ENCODE measurements at places on chromosomes 6 and 20.

DNA sequence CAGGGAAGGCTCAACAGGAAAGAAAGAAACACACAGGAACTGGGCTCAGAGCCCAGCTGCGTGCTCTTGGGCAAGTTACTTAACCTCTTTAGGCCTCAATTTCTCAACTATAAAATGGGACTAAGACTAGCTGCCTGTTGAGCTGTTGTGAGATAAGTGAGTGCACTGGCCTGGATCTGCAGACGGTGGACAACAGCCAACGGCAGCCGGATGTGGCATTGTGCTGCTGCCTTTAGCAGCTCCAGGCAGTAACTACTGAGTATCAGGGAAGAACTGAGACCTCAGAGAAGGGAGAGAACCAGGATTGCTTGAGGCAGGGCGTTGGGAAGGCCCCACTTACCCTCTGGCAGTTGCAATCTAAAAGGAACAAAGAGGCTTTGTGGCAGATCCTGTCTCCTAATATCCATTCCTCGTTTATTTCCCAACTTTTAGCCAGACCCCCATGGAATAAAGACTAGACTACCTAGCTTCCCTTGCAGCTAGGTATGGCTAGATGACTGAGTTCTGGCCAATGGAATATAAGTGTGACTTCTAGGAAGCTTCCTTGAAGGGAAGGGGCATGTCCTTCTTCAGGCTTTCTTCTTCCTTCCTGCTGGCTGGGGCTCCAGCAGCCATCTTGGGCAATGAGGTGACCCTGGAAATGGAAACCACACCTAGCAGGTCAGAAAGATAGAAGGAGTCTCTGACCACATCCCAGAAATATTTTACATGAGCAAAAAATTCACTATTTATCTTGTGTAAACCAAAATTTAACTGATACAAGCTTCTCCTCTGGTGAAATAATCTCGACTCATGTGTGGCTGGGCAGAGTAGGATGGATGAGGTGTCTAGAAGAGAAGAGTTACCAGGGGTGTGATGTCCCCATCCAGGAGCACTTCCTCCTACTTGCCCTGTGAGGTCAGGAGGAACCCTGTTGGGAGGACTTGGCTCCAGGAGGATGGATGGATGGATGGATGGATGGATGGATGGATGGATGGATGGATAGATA is 67.6 kb downstream of the MRPL14 start:
- no peak for DNase-seq

- no peak for DNase-seq
Measured at GRCh38 chr6:130369831-130370230, 4.0 kb downstream of the TMEM200A start.

- DNase-seq, result no peak
Measured at GRCh38 chr6:166267526-166267925, 40.7 kb downstream of the PRR18 start.

GRCh38 chr6:117555262-117555849 is 47.0 kb downstream of the GOPC start:
- no peak for DNase-seq

GRCh38 chr20:59575653-59576052 is 28.7 kb upstream of the PHACTR3 start:
- no peak for DNase-seq

GRCh38 chr6:15501826-15502445 is 160.9 kb downstream of the DTNBP1 start:
- DNase-seq, result no peak

DNA sequence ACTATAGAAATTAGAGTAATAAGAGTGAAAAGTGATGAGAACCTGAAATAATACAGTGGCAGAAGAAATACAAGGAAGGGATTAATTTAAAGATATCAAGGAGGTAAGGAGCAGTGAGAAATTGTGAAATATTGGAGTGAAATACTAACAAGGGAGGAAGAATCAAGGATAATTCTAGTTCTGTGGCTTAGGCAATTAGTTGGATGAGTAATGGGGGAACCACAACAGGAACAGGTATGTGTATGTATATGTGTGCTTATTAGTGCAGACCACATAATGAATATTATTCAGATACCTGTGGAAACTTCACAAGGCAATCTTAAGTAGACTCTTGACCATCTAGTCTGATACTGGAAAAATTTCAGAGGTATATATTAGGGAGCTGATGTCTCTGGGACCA is 143.3 kb downstream of the TINAG start:
- no peak for DNase-seq

- DNase-seq, result no peak
Measured at GRCh38 chr6:54248994-54249393, 59.2 kb upstream of the TINAG start.

- no peak for DNase-seq
Measured at GRCh38 chr6:88211446-88211845, 45.3 kb upstream of the CNR1 start.

DNA sequence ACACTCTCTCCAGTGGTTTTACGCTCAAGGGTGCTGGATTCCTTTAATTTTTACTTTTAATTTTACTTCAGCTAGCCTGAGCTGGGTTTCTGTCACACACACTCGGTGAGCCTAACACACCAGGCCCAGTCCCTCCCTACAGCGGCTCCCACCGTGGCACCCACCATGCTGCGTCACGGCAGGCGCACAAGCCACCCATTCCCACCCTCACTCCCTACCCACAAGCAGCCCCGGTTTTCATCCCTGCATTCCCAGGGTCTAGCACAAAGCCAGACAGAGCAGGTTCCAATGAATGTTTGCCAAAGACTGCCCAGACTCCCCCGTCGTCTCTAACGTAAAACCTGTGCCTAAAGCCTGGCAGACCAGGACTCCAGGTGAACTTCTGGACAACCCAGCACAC is 50.3 kb downstream of the MYH7B start:
- DNase-seq, result no peak

DNA sequence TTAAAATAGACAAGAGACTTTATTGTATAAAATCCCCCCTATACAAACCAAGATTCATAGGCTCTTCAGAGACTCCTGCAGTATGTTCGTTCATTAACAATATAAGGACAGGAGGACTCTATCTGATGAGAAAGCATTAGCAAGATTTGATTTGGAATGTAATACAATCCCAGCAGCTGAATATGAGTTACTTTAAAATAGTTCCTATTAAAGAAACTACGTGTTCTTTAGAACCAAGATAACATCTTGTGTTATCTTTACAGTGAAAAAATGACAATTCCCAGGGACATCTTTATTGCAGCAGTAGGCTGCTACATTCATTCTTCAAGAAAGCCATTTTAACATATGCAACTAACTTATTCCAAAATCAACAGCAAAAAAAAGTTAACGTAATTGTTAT is 1360.1 kb upstream of the GJE1 start:
- no peak for DNase-seq

DNA sequence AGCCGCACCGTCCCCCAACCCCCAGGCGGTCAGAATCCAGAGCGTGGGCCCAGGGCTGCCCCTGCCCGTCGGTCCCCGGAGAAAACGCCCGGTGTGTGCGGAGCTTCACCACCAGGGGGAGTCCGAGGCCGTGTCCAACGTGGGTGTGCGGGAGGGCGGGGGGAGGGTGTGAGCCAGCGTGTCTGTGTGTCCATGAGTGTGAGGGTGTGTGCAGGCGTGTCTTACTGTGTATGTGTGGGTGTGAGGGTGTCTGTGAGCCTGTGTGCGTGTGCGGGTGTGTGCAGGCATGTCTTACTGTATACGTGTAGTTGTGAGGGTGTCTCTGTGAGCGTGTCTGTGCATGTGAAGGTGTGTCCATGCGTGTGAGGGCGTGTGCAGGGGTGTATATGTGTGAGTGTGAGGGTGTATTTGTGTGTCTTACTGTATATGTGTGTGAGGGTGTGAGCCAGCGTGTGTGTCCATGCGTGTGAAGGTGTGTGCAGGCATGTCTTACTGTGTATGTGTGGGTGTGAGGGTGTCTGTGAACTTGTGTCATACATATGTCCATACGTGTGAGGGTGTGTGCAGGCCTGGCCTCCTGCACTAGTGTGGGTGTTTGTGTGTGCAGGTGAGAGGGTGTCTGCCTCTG is 24.6 kb upstream of the GATA5 start:
- peak; percentile 83 for DNase-seq

DNA sequence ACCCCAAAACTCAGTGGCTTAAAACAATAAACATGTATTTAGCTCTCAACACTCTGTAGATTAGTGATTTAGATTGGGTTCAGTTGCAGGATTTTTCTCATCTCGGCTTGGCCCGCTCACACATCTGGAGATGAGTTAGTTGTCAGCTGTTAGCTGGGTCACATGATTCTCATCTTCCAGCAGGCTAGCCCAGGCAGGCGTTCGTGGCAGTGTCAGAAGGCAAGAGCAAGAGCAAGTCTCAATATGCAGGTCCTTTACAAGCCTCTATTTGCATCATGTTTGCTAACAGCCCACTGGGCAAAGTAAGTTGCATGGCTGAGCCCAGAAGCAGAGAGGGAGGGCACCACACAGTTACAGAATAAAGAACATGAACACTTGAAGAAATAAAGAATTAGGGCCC is 83.6 kb upstream of the MYLIP start:
- DNase-seq, result no peak

DNA sequence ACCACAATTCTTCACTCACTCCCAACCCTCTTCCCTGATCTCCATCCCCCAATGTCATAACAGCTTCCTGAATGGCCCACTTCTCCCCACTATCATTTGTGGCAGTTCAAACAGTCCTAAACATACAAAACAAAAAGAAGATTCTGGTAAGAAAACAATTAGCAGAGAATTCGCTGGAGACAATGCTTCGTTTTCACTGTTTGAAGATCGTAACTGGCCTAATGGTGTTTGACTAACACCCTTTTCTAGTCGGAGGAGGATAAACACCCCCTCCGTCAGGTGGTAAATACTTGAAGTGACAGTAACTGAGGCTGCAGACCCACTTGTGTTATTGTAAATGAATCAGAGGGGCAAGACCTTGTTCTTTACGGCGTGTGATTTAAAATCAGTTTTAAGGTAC is 3.8 kb downstream of the EYA2 start:
- no peak for DNase-seq

- DNase-seq, result no peak
Measured at GRCh38 chr6:169337886-169338445, 84.3 kb upstream of the THBS2 start.

DNA sequence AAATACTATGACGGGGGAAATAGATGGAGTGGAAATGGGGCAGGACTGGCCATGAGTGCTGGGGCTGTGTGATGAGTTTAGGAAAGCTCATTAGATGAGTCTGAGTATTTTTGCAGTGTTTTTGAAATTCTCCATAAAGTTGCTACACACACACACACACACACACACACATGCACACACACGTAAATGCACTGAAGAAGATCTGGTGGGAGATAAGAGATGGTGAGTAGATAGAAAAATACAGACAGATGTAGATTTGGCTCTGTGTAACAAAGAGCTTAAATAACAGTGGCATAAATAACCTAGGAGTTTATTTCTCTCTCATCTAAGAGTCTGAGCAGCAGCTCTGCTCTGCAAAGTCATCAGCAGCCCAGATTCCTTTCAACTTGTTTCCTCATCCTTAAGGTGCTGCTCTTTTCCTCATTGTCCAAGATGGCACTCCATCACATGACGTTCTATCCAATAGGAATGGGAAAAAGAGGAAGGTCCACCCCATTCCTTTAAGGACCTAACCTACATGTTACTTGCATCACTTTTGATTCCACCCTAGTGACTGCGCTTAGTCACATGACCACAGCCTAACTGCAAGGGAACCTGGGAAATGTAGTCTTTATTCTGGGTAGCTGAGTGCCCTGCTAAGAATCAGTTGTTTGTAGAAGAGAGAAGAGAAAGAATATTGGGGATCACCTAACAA is 76.4 kb downstream of the EYA2 start:
- DNase-seq, result no peak

Data from activated CD4-positive, alpha-beta T cell treated with anti-CD3 and anti-CD28 coated beads for 4 hours (primary cell).